Activated CD4-positive, alpha-beta T cell treated with anti-CD3 and anti-CD28 coated beads, Interleukin-2, Interleukin-4, amounts not matched to agents 100 ng/mL and 50 ng/mL, durations not matched to agents 16 hours and 8 hours (primary cell): ENCODE measurements at places on chromosomes 6 and 20.

DNA sequence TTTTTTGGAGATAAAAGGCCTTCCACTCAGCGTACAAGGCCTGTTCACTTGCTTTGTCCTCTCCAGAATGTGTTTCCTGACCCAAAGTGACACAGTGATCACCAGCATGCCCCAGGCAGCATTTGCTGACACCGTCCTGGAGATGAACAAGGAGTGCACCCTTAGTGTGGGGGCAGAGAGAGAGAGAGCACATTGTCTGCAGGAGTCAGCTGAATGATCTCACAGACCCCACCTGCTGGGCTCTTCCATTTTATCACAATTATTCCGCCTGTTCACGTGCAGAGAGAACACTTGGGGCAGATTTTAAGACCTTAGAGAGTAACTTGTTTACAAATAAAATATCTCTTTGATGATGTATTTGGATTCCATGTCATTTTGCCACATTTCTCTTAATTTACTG, 22.4 kb upstream of the MAS1L start:
- DNase-seq, result no peak

DNA sequence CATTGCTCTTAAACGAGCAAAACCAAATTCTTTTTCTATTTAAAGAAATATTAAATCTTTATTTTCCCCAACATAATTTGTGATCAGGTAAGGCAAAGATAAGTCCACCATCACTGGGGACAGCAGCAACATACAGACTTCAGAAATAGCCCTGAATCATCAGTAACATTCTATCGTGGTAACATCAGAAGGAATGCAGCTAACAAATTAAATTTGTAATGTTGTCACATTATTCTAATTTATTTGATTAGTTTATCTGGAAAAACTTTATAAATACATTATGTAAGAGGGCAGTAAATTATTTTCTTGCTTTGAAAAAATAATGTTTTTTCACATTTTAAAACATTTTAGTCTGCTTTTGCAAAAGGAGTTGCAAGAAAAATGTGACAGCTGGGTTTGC, 53.6 kb upstream of the BCLAF1 start:
- no peak for DNase-seq

- no peak for DNase-seq
These were observed 298.8 kb upstream of the MAP3K7 start for GRCh38 chr6:90885611-90886056.

DNA sequence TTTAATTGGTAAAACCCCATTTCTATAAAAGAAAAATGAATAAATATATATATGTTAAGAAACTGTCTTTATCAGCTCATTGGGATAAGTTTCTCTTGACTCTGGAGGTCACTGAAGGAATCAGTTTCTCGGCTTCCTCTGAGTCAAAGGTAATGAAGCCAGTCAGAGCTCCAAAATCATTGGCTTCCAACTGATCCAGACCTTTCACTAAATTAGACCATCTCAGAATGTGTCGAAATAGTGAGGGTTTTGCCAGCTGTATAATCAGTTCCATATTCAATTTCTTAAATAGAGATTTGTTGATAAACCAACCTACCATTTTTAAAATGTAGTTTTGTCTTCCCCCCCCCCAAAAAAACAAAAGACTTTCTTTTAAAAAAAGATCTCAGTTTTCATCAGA, 60.5 kb upstream of the SRSF6 start:
- DNase-seq, result no peak

DNA sequence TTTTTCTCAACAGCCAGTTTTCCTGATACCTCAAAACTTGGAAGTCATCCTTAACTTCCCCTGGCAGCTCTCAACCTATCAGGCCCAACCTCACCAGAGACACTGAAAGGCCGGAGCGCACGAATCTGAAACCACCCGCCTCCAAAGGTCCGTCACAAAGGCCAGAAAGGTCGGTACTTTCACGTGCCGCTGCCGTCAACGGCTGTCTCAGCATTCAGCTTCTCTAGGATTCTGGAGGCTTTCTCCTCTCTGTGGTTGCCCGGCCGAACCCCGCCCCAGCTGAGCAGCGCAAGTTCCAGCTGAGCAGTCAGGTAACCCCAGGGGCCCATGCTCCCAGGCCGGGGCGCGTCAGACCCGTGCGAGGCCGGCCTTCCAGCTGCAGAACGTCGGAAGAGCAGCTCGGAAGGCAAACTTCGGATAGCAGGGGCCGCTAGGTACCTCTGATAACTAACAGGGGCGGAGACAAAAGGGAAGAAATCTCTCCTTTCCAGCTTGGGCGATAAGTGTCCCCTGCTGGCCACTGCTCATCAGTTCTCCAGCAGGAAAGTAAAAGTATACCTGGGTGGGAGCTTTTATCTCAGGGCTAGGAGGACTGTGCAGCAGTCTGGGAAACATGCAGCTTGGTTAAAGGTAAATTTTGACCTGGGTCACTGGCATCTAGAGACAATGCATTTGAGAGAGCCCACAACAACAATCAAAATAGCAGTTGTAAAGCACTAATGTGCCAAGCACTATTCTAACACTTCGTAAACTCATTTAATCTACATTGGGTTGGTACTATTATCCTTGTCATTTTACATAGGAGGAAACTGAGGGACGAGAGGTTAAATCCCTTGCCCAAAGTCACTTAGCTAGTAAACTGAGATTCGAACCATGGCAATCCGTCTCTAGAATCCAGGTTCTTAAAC, 16.1 kb downstream of the ZSCAN12 start:
- DNase-seq, result peak; percentile 21

DNA sequence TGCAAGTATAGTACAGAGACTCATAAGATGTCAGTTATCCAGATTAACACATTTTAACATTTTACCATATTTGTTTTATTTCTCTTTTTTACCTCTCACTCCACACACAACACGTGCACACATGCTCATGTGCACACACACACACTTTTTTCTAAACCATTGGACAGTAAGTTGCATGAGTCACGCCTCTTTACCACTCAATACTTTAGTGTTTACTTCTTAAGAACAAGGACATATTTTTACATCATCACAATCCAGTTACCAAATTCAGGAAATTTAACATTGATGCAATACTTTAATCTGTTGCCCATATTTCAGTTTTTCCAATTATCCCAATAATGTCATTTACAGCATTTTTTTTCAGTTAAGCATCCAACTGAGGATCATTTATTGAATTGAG, 109.0 kb downstream of the RIN2 start:
- DNase-seq, result no peak
